ENCODE measurements at places on chromosomes 11 and 22.
A peak's percentile ranks its signal among the peaks of the same experiment; 100 is the strongest.

DNA sequence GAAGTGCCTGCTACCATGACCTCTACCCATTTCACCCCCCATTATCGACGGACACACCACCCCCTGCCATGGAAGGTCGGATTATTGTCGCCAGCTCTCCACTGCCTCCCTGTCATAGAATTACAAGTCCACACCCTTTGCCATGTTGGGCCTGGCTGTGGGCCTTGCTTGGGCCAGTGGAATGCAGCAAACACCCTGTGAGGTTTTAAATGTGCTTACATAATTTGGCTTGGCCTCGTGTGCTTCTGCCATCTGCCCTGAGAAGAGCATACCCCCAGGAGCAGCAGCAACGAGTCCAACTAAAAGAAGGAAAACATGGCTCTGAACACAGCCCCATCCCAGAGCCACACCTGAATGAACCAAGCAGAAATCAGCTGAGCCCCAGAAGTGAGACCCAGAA, 94.1 kb upstream of the PRDM11 start:
- DNase-seq, result no peak

DNA sequence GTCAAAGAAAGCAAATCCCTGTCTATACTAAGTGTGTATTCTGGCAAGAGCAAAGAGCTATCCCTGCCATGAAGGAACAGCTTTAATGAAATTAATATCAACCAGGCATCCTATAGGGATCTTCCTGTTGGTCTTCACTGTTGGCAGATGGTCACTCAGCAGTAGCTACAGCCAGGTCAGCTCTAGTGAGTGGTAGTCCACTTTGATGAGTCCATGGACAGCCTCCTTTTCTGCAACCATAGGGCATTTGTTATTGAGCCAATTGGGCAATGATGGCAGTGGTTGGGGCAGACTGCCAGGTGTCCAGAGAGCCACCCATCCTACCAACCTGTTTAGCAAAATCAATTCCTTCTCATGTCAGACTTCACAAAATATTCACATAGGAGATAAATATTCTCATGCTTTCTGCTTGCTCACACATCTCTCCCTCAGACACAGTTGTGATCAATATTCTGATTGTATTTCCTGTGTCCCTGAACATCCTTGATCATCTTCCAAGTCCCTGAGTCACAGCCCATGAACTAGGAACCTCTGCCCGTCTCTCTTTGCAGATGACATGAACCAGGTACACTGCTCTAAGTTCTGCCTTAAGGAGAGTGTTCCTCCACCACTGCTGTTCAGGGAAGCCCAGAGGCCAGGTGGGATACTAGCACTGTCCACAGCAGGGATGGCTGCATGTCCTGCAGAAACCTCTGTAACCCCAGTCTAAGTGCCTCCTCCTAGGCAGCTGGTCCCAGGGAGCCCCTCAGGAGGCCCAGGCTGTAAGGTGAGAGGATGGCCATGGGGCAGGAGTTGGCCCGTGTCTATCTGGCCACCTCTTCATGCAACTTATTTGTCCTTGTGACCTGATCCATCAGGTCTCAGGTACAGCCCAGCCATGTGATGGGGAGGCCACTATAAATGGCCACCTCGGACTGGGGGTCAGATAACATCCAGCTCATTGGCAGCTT, 74.2 kb upstream of the IGLL5 start:
- DNase-seq, result no peak

- no peak for DNase-seq
Observed at GRCh38 chr11:134517115-134517514, 105.1 kb upstream of the B3GAT1 start.

GRCh38 chr11:12893787-12894672, 115.1 kb upstream of the RASSF10 start:
- peak; percentile 51 for DNase-seq

GRCh38 chr11:128494418-128495332, 92.7 kb downstream of the ETS1 start:
- DNase-seq, result no peak

DNA sequence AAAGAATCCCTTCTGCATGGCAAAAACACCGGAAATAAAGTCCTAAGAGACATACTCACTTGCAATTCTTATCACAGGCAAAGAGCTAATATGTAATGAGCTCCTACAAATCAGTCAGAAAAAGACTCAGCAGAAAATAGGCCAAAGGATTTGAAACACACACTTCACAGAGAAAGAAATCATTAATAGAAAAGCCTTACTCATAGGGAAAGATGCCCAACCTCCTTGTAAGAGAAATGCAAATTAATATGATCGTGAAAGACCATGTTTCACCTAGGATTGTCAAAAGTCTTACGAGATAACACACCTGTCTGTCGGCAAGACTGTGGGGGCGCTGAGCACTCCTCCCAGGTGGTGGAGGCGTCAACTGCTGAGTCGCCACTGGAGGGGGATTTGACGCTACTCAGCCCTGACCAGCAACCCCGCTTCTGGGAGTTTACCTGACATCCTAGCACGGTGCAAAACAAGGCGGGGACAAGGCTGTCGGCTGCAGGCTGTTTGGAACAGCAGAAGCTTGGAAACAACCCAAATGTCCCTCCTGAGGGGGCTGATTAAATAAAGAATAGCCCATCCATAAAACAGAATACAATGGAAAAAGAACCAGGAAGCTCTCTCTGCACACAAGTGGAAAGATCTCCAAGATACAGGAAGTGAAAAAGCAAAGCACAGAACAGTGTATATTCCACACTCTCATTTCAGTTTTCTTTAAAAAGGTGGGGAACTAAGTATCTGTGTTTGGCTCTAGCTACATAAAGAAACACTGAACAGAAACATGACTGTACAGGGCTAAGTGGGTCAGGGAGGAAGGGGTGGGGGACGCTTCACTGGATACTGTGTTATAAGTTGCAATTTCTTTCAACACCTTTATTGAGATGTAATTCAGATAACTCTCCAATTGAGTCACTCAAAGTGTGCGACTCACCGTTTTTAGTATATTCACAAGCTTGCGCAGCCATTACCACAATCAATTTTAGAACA, 11.5 kb downstream of the CSNK1E start:
- DNase-seq, result peak; percentile 64

DNA sequence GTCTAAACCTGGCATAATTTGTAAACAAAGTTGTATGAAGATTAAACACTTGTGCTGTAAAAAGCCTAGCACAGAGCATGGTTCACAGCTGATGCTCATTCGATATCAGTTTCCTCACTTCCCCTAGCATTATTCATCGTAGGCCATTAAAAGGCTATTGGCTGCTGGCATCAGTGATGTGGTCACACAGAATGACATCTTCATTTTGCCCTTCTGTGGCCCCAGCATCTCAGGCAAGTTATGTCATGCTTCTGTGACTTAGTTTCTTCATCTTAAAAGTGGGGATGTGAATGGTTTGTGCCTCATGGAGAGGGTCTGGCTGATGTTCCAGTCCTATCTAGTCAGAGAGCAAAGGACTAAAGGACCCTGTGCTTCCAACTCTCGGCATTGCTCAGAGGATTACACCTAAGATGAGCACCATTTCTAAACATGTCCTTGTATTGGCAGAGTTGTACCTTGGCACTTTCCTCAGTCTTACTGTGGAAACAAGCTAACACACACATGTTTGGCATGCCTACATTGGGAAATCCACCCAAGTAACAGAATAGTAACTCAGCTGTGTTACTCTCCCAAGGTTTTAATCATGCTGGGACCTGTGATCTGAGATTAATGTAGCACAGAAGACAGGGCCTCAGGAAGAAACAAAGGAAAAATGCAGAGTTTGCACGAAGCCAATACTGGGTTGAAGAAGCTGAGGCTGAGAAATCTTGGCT, 83.5 kb upstream of the OR9Q1 start:
- no peak for DNase-seq

GRCh38 chr11:107840129-107840484, 18.5 kb downstream of the SLC35F2 start:
- DNase-seq, result peak; percentile 31

Data from dermis microvascular lymphatic vessel endothelial cell (primary cell).